ENCODE measurements at places on chromosomes 16 and 17.

DNA sequence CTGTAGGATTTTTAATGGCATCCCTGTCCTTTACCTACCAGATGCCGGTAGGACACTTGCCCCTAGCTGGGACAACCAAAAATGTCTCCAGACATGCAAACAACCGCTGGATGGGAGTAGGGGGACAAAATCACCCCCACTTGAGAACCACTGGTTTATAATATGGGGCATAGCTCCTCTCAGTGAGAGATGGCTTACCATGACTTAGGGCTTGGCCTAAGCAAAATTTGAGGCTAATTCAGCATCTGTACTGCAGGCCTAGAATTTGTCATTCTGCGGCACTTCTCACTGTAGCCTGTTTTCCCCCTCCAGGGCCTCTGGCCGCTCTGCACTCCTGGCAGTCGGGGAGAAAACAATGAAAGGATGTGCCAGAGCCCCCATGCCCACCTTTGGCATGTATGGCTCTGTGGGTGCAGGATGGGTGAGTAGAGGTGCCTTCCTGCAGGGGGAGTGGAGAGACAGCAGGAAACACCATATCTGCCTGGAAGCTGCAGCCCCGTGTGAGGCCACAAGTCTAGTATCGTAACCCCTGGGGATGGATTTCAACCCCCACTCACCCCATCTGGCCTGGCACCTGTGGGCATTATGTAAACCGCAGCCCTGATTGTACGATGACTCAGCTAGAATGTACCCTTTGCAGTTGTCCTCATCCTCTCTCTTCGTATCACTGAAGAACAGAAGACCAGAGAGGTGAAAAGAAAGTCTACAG is 268.1 kb downstream of the SOX9 start:
- DNase-seq: no peak

GRCh38 chr16:77307426-77308162 is 108.4 kb downstream of the SYCE1L start:
- no peak for DNase-seq

GRCh38 chr16:65773301-65773874 is 593.1 kb upstream of the CDH5 start:
- no peak for DNase-seq

DNA sequence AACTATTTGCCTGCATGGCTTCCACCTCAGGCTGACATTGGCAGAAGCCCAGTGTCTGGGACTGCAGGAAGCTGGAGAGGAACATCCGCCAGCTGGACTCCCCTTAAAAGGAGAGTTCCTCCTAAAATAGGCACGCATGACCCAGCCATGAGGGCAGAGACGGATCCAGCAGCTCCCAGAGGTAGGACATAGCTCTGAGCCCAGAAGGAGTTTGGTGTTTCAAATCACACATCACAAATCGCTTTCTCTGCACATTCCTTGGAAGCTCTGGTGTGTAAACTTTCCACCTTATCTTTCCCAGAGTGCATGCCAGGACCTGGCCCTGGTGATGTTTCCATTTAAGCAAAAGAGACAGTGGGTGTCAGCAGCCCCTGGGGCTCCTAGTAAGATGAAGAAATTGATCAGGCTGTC is 231.1 kb upstream of the CDH5 start:
- DNase-seq: no peak

DNA sequence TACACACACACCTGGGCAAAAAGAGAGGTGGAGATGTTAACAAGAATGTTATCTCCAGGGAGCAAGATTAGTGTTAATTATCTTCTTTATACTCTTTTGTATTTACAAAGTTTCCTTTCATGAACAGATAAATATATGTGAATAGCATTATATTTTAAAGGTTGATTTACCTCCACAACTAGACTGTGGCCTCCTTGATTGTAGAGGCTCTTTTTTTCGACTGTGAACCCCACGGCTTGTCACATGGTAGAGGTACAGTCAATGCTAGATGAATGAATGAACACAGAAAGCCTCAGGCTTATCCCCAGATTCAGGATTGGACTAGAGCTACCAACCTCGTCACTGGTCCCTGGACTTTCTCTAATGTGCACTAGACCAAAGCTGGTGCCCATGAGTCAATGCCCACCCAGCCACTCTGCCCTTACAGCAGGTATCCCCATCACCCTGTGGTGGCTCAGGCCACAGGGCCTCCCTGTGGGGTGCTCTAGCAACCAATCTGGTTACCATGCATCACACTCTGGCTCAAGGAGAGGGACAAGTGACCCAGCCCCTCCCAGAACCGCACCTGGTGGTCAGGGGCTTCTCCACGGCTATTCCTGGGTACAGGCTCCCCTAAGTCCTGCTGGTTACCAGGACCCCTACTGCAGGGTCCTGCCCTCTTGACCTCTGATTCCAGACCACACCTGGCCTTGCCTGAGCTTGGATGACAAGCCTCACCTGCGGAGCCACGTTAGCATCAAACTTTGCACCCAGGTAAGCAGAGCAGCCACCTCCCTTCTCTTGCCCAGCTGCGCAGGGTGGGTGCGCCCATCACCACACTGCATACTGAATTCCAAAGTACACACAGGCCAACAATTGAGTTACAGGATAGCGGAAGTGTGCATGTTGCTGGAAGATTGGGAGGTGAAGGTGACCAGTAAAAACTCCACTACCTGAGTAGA is 101.0 kb downstream of the CDYL2 start:
- DNase-seq: no peak

- no peak for DNase-seq
These were observed 6.7 kb downstream of the CLEC16A start for GRCh38 chr16:10951026-10951425.

GRCh38 chr16:75614066-75614897 is 8.8 kb downstream of the ADAT1 start:
- DNase-seq: no peak

DNA sequence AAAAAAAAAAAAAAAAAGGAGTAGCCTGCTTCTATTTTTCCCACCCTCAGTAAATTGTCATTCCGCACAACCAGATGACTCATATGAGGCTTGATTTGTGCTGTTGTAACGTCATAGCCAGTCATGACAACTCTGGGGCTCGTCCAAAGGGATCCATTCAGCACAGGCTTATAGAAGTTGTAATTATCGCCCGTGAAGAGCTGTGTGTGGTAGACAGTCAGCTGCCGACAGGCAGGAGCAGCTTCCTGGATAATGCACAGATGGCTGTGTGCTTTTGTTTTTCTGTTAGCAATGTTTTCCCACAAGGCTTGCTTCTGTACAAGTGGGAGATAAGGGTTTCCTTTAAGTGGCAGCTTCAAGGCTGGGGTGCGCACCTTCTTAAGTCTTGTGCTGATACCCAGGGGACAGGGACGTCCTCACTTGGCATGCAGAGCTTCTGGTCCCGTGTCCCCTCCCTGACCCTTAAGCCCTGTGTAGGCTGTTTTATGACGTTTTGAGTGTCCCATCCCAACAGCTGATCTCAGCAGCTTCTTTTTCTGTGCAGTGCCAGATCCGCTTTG is 26.0 kb downstream of the SNX29 start:
- DNase-seq: no peak

GRCh38 chr17:2192367-2193057 is 111.1 kb downstream of the SMG6 start:
- DNase-seq: no peak

GRCh38 chr16:77763994-77764393 is 24.4 kb upstream of the VAT1L start:
- DNase-seq: no peak

- DNase-seq: no peak
These were observed 818 bp downstream of the DNAJC7 start for GRCh38 chr17:42016411-42016831.

Measured in B cell (primary cell).